ENCODE measurements at places on chromosomes 1 and 21. TPM values are rescaled to one million over a fixed set of nuclear protein-coding genes. Genes with fewer than 3 reads are reported as not detected.

- no peak for DNase-seq
These were observed 3.7 kb upstream of the SDE2 start for GRCh38 chr1:226002667-226003501.

- no peak for DNase-seq
These were observed 69.5 kb downstream of the PLD5 start for GRCh38 chr1:242455052-242455361.

GRCh38 chr1:206535853-206536188, 28.5 kb downstream of the RASSF5 start:
- DNase-seq, result no peak

- no peak for DNase-seq
These were observed 117.0 kb upstream of the VAV3 start for GRCh38 chr1:108082001-108082400.

DNA sequence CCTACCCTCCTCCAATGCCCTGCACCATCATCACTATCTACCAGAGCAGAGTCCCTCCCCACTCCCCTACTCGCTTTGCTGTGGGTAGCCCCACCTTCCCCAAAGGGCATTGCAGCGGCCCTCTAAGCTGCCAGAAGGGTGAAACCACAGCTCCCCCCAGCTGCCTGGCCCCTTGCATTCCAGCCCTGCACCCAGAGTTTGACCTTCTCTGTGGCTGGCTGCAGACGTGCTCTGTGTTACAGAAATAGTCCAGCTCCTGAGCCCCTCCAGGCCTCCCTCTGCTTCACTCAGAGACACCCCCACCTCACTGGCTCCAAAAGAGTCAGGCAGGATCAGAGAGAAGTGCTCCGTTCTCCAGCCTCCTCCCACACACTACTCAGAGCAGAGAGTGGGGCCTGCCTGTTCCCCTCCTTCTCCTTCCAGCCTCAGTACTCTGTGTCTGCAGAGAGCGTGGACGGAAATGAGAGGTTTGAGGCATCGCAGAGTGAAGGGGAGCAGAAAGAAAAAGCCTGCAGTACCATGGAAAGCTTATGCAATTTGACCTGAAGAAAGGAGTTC, 63.2 kb downstream of the PLEKHA6 start:
- no peak for DNase-seq

GRCh38 chr1:8396786-8397406, 79.0 kb downstream of the SLC45A1 start:
- DNase-seq, result no peak

- no peak for DNase-seq
These were observed 3.1 kb downstream of the PRUNE1 start for GRCh38 chr1:151011154-151011850.

GRCh38 chr1:28058971-28059878, 29.2 kb downstream of the EYA3 start:
- DNase-seq, result no peak

DNA sequence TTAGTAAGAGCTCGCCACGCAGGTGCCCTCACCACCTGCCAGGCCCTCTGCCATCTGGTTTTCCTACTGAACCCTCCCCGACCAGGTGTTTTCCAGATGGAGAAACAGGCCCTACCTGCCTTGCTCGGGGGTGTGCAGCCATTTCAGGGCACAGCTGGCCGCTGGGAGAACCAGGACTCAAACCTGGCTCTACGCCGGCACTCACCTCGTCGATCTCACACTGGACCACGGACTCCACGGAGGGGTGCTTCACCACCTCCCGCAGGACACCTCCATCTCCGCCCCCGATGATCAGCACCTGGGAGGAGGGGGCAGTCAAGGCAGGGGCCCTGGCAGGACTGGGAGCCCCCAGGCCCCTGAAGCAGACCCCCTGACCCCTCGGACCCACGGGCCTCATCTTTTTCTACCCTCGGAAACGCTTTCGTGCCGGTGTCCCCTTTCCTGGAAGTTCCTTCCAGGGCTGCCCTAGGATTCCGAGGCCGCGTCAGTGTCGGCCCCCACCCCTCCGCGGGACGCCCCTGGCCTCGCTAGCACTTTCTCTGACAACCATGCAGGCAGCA, 1.1 kb downstream of the SRM start:
- DNase-seq, result no peak

S100A9 gene
- polyA plus RNA-seq, result 7.7 TPM

Data from left renal cortex interstitium (tissue), 4 donors.